ENCODE measurements at places on chromosomes 1 and 21.
A peak's percentile ranks its signal among the peaks of the same experiment; 100 is the strongest.

GRCh38 chr1:184425449-184426277, 38.8 kb downstream of the C1orf21 start:
- peak; percentile 45 for DNase-seq

DNA sequence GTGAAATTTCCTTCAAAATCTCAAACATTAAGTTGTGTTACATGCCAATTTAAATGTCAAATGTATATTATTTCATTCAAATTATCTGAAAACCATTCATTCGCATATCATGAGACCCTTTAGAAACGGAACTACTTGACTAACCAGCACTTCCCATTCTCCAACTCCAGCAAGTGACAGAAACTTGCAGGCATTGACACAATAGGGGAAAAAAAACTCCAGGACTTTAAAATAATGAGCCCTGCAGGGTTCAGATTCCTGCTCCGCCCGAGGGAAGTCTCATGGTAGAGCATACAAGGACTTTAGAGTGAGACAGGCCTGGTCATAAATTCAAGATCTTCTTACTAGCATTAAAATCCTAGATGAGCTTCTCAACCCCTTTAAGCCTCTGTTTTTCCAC, 138.9 kb downstream of the NR5A2 start:
- no peak for DNase-seq

- no peak for DNase-seq
Measured at GRCh38 chr1:41712695-41713094, 206.0 kb downstream of the HIVEP3 start.

- peak; percentile 33 for DNase-seq
Measured at GRCh38 chr1:94951046-94951445, 24.1 kb upstream of the CNN3 start.

DNA sequence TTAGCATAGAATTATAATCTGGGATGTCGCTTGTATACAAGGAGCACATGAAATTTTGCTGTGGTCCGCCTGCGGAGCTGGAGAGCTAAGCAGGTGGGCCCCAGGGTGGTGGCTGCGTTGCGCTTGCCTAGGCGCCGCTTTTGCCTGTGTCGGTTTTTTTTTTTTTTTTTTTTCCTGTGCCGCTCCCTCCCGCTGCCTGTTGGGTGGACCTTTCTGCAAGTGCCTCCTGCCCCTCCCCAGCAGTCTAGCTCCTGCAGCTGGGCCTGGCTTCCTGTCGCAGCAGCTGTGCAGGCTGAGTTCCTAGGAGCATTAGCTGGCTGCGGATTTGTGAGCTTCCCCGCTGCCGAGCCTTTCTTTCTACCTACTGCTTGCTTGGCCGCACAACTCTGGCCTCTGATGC, 20.6 kb downstream of the PYHIN1 start:
- no peak for DNase-seq

Measured in fibroblast of the aortic adventitia (primary cell).